ENCODE measurements at places on chromosomes 3 and 15.
A peak's percentile ranks its signal among the peaks of the same experiment; 100 is the strongest.

GRCh38 chr3:36734742-36735141 lies 29.6 kb downstream of the DCLK3 start:
- no peak for DNase-seq

DNA sequence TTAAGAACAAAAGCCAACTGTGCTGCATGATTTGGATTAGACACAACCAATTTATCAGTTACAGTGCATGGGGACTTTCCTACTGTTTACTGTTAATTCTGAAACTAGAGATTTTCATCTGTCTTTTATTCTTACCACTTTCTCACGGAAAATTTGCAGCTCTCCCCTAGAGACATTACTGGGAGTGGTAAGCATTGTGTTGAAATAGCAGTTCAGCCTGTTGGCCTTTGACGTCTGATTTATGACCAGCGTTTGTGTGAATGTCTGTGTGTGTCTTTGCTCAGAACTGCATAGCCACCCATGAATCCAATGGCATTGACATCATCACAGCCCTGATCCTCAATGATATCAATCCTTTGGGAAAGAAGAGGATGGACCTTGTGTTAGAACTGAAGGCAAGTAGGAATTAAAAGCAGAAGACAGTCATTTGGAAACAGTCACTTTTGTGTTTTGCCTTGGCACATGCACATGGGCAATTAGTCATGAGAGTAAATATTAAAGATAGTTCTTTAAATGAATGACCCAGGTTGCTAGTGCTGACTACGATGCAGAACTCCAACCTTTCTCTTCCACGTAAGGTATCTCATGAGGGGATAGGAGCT lies 202.2 kb upstream of the BHLHE40 start:
- DNase-seq, result peak; percentile 40

DNA sequence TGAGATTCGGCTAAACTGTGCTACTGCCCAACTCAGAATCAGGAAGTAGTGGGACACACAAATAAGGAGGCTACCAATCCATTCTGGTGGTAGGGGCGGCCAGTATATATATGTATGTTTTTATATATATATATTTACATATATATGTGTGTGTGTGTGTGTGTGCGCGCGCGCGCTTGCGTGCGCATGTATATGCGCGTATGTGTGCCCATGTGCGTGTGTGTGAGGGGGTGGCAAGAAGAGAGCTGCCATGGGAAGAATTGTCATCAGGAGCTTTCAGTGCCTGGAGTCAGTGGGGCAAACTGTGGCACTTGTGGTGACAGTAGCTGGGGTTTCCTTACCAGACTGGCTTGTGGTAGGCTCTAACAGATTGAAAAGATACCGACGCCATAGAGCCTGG lies 26.5 kb downstream of the GXYLT2 start:
- no peak for DNase-seq

DNA sequence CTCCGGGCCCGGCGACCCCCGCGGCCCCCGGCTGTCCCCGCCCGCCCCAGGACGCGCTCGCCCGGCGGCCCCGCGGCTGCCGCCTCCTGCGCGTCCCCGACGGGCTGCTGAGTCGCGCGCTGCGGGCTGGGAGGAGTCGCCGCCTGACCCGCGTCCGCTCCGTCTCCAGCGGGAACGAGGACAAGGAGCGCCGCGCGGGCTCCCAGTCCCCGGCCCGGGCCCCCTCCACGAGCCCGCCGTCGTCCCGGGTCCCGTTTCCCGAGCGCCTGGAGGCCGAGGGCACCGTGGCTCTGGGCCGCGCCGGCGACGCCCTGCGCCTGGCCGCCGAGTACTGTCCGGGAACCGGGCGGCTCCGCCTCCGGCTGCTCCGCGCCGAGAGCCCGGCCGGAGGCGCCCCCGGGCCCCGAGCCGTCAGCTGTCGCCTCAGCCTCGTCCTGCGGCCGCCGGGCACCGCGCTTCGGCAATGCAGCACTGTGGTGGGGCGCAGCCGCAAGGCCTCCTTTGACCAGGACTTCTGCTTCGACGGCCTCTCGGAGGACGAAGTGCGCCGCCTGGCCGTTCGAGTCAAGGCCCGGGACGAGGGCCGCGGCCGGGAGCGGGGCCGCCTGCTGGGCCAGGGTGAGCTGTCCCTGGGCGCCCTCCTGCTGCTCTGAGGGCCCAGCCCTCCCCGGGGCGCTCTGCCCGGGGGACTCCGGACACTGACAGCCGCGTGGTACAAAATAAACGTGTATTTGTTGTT lies 1.5 kb downstream of the C2CD4A start:
- DNase-seq, result peak; percentile 81

DNA sequence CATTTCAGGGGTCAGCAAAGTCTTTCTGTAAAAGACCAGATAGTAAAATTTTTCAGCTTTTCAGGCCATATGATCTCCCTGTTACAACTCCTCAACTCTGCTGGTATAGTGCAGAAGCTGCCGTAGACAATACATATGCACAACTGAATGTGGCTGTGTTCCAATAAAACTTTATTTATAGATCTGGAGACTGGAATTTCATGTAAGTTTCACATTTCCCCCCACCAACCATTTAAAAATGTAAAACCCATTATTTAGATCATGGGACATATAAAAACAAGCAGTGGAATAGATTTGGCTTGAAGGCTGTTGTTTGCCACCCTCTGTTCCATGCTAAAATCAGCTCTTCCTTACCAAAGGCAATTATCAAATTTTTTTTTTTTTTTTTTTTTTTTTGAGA lies 28.8 kb upstream of the MEX3B start:
- no peak for DNase-seq

GRCh38 chr3:36969540-36970432 lies 23.1 kb downstream of the EPM2AIP1 start:
- DNase-seq, result peak; percentile 71

DNA sequence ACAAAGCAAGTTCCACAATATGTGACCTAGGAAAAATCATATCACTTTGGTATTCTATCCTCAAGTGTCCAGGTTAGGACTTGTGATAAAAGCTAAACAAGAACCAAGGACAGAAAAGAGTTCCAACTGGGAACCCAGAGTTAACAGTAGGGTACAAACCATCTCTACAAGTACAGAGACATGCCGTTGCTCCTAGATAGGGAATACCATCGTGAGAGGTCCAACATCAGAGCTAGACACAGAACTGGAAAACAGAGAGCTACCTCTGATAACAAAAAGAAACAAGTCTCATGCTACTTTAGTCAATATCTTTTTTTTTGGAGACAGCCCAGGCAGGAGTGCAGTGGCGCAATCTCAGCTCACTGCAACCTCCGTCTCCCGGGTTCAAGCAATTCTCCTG lies 37.8 kb downstream of the SMARCC1 start:
- no peak for DNase-seq

Measured in NB4 (cell line).